ENCODE measurements at places on chromosomes 7 and 10. TPM values are rescaled to one million over a fixed set of nuclear protein-coding genes. Genes with fewer than 3 reads are reported as not detected.

STEAP1 gene
- 16.5 TPM for polyA plus RNA-seq

TMEM176A gene
- polyA plus RNA-seq = 90.9 TPM

ADRB1 gene
- 0.12 TPM for polyA plus RNA-seq

TAS2R41 gene
- polyA plus RNA-seq = not detected
